ENCODE measurements at places on chromosomes 6 and 20.

GRCh38 chr20:3739926-3740451 is 7.5 kb downstream of the HSPA12B start:
- DNase-seq, result no peak

DNA sequence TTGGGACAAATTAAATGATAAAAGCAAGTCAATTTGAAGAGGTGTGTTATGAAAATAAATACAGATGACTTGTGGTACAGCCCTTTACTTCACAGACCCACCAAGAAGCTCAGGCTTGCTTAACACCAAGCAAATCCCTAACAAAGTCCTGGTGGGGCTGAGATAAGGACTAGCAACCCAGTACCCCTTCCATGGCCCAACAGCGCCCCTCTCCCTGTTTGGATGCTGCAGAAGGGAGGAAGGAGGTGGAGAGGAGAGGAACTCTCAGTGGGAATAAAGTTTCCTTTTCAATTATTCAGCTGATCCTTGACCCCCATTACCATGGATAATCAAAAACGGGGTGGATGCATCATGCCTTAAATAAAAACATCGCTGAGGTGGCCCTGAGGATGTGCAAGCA is 4.5 kb upstream of the ZNF831 start:
- DNase-seq, result no peak

DNA sequence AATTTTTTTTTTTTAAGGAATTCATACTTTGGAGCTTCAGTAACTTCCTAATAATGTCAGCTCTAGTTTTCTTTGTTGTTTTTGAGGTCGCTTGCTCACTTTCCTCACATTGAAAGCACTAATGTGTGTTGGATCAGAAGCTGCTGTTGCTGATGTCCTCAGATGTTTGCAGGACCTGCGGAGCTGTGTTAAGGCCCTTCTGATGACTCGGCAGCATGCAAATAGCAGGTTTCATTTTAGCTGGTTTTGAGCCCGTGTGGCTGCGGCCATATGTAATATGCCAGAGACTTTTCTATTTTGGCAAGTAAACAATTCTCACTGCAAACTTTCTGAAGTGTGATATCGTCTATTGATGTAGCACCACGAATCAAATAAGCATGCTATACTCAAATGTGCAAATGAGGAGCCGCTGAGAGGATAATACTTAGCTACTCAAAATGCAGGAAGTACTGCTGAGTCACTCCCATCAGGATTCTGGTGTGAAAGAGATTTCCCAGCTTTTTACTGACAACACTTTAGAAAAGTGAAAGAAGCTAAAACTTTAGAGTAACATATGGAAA is 187.8 kb downstream of the SASH1 start:
- DNase-seq, result no peak

- DNase-seq, result no peak
Measured at GRCh38 chr20:2745060-2745910, 52.7 kb downstream of the EBF4 start.

GRCh38 chr6:112027942-112028674 is 25.8 kb upstream of the CCN6 start:
- no peak for DNase-seq

GRCh38 chr6:37960139-37960935 is 140.8 kb downstream of the ZFAND3 start:
- no peak for DNase-seq

DNA sequence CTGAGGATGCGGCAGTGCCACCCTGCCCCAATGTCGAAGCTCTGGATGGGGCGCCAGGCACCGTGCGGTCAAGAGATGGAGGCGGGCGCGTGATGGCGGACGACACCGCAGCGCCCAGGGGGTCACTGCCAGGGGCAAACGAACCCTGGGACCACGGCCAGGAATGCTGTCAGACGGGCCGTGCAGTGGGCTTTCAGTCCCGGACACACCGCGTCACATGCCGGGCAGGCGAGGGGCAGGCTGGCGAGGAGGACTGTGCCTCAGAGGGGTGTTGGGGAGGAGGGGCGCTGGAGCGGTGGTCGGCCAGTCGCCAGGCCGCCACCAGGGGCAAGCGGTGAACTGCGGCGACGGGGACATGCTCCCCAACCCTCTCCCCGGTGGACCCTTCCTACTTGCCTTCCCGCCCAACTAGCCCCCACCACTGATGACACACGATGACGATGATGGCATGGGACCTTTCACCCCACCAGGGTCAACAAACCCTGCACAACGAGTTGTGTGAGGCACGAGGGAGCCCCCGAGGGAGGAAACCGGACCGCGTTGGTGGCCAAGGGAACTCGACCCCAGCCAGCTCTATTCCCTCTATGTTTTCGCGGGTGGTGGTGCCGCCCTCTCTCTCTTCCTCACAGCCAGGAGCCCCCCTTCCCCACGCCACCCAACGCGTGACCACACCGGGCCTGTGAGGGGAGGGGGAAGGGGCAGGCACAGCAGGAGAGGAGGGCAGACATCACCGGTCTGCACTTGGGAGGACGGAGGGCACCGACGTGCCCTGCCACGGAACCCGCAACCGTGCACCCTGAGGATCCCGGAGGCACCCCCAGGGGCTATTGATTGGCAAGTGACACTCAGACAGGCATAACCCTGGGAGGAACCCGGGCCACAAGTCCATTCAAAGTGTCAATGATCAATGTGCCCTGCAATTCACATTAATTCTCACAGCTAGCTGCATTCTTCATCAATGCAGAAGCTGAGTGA is 1960.9 kb upstream of the DEFB115 start:
- DNase-seq, result no peak

DNA sequence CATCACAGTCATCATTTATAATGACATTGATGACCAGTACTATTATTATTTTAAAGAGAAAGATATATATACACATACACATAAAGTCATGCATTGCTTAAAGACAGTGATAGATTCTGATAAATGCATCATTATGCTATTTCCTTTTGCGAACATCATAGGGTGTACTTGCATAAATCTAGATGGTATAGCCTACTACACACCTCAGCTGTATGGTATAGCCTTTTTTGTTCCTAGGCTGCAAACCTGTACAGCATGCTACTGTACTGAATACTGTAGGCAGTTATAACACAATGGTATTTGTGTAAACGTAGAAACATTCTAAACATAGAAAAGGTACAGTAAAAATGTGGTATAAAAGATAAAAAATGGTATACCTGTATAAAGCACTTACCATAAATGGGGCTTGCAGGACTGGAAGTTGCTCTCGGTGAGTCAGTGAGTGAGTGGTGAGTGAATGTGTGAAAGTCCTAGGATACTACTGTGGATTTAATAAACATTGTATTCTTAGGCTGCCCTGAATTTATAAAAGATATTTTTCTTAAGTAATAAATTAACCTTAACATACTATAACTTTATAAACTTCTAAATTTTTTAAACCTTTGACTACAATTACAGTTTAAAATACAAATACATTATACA is 23.9 kb downstream of the QKI start:
- no peak for DNase-seq

DNA sequence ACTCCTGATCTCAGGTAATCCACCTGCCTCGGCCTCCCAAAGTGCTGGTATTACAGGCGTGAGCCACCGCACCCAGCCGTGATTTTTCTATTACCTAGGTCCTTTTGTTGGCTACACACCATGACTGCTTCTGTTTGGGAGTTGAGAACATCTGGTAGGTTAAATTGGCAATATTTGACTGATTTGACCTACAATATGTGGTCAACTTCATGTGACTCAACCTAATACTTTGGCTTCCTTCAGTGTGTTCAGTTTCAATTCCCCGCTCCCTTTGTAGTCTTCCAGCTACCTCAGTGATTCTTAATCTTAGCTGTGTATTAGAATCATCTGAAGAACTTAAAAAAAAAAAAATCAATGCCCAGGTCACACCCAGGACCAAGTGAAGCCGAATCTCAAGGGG is 47.4 kb downstream of the MYB start:
- DNase-seq, result no peak

DNA sequence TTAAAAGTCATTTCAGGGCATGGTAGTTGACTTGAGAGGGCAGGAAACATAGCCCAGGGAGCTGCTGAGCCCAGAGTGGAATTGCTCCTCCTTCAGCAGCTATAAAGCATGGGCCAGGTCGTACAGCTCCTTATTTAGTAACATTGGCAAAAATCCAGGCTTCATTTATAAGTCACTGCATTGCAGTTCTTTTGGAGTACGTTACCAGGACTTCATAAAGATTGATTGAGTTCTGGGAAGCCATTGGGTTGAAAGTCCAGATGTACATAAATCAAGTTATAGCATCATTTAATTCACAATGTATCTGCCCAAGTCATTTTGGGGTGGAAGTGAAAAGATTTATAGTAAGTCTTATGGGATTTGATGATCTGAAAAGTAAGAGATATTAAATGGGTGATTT is 53.0 kb upstream of the ANKEF1 start:
- DNase-seq, result no peak

- no peak for DNase-seq
Measured at GRCh38 chr20:22403022-22403631, 181.2 kb downstream of the FOXA2 start.

DNA sequence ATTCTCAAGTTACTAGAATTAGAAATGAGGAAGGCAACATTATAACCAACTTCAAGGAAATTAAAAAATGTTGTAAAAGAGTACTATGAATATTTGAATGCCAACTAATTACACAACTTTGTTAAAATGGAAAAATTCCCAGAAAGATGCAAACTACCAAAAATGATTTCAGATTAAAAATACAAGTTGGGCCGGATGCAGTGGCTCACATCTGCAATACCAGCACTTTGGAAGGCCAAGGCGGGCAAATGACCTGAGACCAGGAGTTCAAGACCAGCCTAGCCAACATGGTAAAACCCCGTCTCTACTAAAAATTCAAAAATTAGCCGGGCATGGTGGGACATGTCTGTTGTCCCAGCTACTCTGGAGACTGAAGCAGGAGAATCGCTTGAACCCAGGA is 874.2 kb upstream of the GJE1 start:
- no peak for DNase-seq
